ENCODE measurements at places on chromosomes 13 and 19. TPM values are rescaled to one million over a fixed set of nuclear protein-coding genes. Genes with fewer than 3 reads are reported as not detected.

GIPR gene
- total RNA-seq: not detected

LIG4 gene
- 10.9 TPM for total RNA-seq

- no peak for DNase-seq
Observed at GRCh38 chr19:46481947-46482346, 10.6 kb upstream of the PNMA8A start.

DNA sequence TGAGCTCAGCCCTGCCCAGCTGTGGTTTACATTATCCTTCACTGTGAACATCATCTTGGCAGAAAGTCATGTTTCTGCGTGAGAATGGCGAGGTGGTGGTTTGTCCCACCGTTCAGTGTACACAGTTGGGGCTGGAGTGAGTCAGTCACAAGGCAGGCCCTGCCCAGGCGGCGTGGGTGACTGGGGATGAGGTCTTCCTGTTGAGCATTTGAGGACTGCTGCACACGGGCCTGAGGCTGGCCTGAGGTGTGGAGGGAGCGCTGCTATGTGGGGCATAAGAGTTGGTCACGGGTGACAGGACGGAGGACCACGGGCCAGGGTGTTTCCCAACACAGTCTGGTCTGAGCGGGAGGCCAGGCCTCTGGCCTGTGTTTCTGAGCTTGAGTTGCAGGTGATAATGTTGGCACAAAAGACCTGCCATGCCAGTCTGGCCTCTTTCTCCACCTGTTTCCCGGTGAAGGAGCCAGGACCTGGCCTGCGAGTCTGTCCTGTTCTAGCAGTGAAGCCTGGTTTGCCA is 13.4 kb upstream of the C19orf33 start:
- no peak for DNase-seq

GRCh38 chr13:64248371-64249065 is 2832.9 kb upstream of the PCDH20 start:
- DNase-seq: no peak

DNA sequence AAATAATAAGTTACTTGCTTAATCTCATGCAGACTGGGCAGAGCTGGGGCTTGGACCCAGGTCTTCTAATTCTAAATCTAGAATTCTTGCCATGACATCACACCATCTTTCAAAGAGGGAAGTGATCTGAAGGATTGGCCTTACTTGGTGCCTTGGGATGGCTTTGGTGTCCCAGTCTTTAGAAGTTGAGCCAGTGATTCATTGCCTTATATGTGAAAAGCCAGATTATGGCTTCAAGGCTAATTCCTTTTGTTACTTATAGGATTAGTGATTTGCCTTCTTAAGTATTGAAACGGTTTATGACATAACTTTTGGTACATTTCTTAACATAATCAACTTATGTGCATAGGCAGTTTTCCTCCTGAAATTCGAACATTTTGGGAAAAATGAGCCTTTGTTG is 14.9 kb downstream of the COG3 start:
- no peak for DNase-seq

Data from esophagus muscularis mucosa (tissue), 4 donors.